Activated CD4-positive, alpha-beta T cell treated with anti-CD3 and anti-CD28 coated beads, Interleukin-2, amount 50 U/mL, for 24 hours (primary cell): ENCODE measurements at places on chromosomes 7 and 10.

- DNase-seq: no peak
These were observed 349.9 kb downstream of the KCNMA1 start for GRCh38 chr10:77287647-77288120.

DNA sequence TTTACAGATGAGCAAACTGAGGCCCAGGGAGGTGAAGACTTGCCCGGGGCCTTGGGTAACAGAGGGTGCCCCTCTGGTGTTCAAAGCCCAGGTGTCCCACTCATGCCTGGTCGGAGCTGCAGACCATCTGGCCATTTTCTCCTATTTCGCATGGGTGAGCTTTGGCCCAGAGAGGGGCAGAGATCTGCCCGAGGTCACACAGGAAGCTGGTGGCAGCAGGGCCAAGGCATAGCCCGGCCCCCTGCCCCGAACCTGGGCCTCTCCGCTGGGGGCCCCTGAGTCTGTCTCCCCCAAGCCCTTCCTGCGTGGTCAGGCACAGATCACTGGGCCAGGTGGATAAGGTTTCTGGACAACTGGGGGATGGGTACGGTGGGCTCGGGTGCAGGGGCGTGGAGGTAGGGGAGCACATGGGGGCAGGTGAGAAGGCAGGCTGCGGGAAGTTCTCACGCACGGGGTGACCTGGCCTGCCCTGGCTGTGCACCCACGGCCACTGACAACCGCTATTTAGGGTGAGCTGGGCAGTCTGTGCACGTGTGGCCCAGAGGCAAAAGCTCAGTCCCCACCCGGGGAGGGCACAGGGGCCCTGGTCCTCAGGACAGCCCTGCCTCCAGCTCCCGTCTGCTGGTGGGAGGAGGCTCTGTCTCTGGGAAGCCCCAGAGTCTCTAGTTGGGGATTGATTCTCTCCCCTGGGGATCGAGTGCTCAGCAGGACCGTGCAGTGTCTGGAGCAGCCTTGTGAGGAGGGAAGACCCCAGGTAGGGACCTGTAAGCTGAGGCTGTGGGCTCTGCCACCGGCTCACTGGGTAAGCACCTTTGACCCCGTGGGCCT lies 68.6 kb downstream of the UNCX start:
- no peak for DNase-seq

- no peak for DNase-seq
These were observed 11.9 kb downstream of the TMEM106B start for GRCh38 chr7:12222889-12223579.

DNA sequence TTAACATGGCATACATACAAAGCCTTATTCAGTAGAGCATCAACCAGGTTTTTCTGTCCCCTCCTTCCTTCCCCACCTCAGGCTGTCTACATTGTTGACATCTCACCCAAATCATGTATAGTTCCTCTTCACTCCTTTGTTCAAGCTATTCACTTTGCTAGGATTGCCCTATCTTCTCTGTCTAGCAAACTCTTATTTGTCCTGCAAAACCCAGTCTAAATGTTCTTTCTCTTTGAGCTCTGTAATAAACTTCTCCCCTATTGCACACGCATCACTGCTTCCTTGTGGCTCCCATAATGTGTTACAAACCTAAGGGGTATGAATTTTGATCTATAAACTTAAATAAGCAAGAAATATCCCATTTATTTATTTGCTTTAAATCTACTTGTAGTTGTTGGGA lies 36.8 kb downstream of the MYPN start:
- no peak for DNase-seq

DNA sequence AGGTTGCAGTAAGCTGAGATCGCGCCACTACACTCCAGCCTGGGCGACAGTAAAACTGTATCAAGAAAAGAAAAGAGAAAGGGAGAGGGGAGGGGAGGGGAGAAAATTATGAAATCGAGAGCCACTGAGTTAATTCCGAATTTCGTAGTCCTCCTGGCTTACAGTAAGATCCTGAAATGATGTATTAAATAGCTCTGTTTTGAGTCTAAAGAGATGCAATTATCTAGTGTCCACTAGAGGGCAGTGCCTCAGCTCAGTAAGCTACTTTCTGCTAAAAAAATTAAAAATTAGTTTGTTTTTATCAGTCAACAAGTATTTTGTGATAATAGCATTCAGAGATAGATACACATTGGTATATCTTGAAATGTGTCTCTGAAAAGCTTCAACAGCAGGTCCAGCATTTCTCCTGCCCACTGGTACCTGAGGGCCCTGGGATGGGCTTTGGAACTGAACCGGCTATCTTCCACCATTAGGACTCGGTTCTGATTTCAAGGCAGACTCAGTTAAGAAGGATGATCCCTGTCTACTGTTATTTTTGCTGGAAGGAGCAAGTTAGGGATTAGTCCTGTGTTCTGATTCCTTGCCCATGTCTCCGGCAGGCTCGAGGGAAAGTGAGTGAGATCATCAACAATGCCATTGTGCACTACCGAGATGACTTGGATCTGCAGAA lies 19.5 kb downstream of the TSPAN33 start:
- no peak for DNase-seq

GRCh38 chr7:142581341-142581740 lies 167.9 kb upstream of the PRSS1 start:
- no peak for DNase-seq

DNA sequence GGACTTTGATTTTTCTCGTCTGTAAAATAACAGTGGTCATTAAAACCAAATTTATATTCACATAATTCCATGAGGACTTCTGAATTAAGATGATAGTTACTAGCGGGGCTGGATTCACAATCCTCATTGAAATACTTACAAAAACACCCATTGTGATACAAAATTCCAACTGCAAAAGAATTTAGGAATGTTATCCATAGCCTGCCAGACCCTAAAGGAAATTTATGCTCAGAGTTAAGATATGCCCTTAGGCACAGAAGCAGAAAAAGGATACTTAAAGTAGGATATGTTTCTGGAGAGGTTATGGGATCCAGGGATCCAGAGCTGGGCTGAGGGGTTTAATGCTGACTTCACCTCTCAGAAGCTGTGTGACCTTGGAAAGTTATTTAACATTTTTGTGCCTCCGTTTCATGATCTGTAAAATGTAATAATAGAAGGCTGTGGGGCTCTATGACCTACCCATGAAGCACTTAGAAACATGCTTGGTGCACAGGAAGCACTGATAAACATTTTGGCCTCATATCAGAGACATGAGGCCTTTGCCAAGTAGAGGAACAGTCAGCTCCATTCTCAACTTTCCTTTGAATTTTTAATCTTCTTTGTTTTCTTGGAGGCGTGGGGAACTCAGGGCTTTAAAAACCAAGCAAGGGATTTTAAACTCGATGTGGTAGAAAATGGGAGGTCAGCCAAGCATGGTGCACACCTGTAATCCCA lies 744.7 kb downstream of the KCNMA1 start:
- DNase-seq: no peak

GRCh38 chr7:4790516-4790991 lies 15.1 kb downstream of the AP5Z1 start:
- DNase-seq: no peak

- no peak for DNase-seq
These were observed 3.1 kb upstream of the KIAA1217 start for GRCh38 chr10:24205821-24206220.

DNA sequence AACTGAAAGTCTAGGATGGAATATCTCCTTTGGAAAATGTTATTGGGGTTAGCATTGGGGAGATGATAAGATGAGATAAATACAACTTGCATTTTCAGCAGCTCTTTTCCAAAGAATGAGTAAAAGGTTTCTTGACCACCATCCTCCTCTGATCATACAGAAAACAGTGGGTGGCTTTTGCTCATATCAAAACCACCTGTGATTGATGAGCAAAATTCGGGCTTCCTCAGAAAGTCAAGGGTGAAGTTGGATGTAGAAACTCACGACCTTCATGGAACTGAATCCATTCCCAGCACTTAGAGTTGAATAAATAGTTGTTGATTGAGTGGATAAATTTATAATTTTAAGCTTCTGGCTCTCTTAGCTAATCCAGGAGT lies 158.4 kb downstream of the DNAJB6 start:
- no peak for DNase-seq

GRCh38 chr10:86192691-86193090 lies 173.9 kb downstream of the GRID1 start:
- no peak for DNase-seq

GRCh38 chr10:89171996-89172395 lies 35.1 kb downstream of the CH25H start:
- DNase-seq: no peak

DNA sequence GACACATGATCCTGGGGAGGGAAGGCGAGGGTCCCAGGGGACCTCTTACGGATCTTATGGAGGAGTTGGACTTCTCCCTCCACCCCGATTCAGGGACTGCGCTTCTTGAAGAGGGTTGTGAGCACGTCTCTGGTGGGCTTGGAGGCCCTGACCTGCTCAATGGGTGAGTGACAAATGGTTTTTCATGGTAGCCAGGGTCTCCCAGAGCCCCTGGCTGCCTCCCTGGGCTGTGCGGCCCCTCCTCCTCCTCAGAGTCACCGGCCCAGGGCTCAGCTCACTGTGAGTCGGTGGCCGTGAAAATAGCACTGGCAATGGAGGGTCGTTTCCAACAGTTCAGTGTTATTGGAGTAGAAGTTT lies 26.6 kb downstream of the INPP5A start:
- no peak for DNase-seq

- no peak for DNase-seq
These were observed 91.2 kb downstream of the LHPP start for GRCh38 chr10:124552691-124553276.

GRCh38 chr7:30462179-30462578 lies 16.4 kb downstream of the NOD1 start:
- DNase-seq: no peak

DNA sequence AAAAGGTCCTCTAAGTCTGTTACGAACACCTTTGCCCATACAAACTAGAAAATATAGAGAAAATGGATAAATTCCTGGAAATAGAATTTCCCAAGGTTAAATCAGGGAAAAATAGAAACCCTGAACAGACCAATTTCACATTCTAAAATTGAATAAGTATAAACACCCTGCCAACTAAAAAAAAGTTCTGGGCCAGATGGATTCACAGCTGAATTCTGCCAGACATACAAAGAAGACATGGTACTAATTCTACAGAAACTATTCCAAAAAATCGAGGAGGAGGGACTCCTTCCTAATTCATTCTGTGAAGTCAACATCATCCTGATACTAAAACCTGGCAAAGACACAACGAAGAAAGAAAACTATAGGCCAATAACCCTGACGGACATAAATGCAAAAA lies 400.4 kb upstream of the SEMA3A start:
- no peak for DNase-seq

DNA sequence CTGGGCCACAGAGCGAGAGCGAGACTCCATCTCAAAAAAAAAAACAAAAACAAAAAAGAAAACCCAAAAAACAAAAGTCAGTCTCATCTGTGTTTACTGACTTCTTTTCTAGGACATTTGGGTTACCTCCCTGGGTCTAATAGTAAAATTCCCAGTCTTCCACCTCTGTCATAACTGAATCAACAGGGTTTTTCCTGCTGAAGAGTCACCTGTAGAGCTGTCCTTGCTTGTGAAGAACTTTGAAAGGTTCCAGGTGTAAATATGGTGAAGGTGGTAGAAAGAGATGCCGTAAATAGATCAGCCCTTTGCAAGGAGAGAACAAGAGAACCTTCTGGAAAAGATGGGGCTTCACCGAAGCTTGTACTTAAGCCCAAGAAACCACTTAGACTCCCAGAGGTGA lies 112.7 kb upstream of the BTBD16 start:
- no peak for DNase-seq

- DNase-seq: no peak
These were observed 124.5 kb downstream of the AOAH start for GRCh38 chr7:36599645-36600313.

- DNase-seq: no peak
These were observed 77.5 kb downstream of the LRRC4 start for GRCh38 chr7:127953423-127954356.

DNA sequence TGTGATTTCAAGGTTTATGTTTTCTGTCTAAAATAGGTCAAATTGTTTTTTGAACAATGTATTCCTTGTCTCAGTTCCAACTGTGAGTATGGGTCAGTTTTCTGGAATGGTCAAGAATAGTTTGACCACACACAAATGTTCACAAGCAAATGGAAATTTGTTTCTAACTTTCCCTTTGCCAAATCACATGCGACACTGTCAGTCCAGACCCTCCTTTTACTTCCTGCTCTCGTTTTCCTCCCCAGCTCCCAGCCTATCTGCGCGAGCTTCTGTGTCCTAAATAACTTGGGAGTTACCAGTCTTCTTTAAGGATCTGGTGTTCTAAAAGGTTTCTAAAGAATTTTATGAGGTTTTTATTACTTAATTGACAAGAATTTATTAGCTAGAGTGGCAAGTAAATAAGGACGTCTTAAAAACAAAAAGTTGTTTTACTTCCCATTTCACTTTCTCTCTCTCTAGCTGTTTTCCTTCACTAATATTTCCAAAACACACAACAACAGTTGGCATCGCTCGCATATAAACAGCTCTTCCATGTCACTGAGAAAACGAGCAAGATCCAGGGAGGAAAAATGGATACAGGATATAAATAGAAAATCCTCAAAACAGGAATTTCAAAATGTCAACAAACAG lies 266.1 kb upstream of the KLF6 start:
- DNase-seq: no peak

- no peak for DNase-seq
These were observed 1.2 kb downstream of the EZH2 start for GRCh38 chr7:148882841-148883265.

- no peak for DNase-seq
These were observed 201.2 kb downstream of the TCF7L2 start for GRCh38 chr10:113151190-113151666.

DNA sequence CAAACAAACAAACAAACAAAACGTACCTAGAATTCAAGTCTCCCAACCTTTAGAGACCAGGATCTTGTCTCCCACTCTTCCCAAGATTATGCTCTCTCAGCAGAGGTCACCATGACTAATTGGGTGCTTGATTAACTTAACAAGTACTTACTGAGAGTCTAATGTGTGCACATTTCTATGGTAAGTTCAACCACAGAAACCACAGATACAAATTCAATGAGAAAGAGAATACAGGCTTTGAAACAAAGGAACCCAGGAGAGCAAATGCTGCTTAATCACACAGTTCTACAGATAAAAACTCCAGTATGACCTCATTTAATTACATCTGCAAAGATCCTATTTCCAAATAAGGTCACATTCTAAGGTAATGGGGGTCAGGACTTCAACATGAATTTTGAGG lies 142.8 kb downstream of the DNAJC1 start:
- no peak for DNase-seq
